ENCODE measurements at places on chromosomes 4 and X. TPM values are rescaled to one million over a fixed set of nuclear protein-coding genes. Genes with fewer than 3 reads are reported as not detected.

Gene MAGEB10
- total RNA-seq = not detected

Gene HSFX3
- total RNA-seq = not detected

Gene SCML2
- 2.1 TPM for total RNA-seq

Gene CHST7
- total RNA-seq = 6.3 TPM

Gene SHOX
- total RNA-seq = not detected

Gene GPR34
- 0.24 TPM for total RNA-seq

DNA sequence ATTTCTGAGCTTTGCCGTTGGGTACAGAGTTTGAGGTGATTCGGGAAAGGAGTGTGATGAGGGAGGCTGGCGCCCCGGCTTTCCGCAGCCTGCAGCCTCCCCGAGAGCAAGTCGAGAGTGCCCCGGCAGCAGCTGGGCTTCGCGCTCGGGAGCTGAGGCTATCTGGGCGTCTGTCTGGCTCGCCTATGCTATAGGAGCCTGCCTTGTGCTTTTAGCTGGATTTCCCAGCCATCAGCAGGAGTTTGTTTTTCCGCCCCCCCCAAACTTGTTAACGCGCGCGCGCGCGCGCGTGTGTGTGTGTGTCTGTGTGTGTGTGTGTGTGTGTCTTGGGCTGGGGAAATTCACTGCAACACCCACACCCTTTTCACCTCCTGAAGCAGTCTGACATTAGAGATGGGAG lies 765 bp upstream of the DGKK start:
- no peak for DNase-seq

DNA sequence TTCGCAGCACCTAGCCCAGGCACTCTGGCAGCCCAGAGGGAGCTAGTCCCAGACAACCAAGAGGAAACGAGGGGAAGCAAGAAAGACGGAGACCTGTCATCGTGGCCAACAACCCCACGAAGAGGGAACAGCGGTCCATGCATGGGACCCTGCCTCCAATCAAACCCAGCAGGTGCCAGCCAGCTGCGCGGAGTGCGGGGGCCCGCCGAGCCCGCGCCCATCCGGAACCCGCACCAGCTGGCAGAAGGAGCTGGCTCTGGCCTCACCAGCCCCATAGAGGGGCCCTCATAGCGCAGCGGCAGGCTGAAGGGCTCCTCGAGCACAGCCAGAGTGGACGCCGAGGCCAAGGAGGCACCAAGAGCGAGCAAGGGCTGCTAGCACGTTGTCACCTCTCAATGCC lies 332.4 kb upstream of the MAGEB18 start:
- no peak for DNase-seq

DNA sequence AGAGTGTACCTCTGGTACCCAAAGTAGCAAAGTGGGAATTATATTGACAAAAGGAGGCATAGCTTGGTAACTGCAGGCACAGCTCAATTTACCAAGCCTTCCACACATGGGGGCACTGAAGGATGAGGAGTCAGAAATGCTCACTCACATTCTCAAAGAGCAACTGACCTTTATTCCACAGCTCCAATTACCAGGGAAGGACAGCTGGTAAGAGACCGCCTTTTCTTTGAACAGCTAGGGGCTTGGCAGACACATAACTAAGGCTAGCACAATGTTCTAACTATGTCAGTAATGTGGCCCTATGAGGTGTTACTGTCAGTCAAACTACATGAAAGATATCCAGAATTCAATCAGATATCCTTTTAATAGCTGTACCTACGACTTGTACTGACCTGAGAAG lies 20.5 kb upstream of the STS start:
- DNase-seq = no peak

GRCh38 chr4:14667624-14668151 lies 334.6 kb upstream of the CPEB2 start:
- no peak for DNase-seq

- DNase-seq = no peak
Observed at GRCh38 chr4:119735165-119735651, 106.6 kb upstream of the PDE5A start.

GRCh38 chr4:74653331-74654229 lies 140.7 kb downstream of the BTC start:
- no peak for DNase-seq

- DNase-seq = peak; percentile 28
Observed at GRCh38 chrX:39854772-39855747, 242.7 kb downstream of the BCOR start.

DNA sequence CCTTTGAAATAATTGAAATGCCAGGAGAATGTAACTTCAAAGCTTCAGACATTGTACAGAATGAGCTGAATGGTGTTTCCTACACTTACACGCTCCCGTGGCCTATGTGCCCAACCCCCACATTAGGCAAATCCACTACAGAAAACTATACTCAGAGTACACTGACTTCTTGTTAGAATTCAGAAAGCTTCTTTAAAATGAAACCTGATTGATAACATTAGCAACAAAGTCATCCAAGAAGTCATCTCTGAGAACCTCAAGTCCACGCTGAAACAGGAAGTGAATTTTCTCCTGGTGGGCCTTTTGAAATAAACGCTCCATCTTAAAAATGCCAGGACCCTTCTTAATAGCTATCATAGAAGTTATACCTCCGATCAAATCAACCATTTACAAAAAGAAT lies 136.3 kb downstream of the TSPAN5 start:
- no peak for DNase-seq

- no peak for DNase-seq
Observed at GRCh38 chrX:40996886-40997530, 88.2 kb upstream of the USP9X start.

- no peak for DNase-seq
Observed at GRCh38 chrX:134206221-134206620, 30.8 kb upstream of the CCDC160 start.

- DNase-seq = no peak
Observed at GRCh38 chrX:85243155-85243554, 424 bp downstream of the SATL1 start.

DNA sequence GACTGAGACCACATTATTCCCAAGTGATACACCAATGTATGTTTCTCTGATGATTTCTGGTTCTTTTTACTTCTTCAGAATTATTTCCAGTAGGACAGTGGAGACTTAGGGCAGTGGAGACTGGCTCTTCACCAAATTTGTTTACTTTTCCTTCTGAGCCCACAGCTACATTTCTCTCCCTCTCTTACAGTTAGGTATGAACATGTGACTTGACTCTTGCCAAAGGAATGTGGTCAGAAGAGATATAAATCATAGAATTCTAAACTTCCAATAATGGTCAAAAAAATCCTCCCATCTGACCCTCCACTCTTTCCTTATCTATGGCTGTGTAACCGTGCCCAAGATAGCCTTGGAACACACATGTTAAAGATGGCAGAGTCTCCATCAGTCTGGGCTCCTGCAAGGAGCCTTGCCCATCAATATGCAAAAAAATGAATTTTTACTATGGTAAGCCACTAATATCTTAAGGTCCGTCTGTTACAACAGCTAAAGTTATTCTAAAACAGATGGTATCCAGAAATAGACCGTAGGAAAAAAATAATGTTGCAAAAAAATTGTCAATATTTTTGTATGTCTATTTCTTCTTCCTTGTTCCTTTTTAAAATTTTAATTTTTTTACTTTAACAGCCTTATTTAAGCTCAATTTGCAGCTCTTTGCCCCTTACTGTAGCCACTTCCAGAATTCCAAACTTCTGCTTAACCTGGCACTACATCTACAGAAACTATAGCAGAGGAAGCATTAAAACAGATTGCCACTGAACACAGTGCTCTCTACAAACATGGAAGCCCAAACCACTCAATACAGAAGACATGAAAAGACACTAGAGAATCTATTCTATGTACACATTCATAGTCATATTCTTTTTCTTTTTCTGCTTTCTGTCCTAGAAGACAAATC lies 260.7 kb downstream of the COL25A1 start:
- no peak for DNase-seq

DNA sequence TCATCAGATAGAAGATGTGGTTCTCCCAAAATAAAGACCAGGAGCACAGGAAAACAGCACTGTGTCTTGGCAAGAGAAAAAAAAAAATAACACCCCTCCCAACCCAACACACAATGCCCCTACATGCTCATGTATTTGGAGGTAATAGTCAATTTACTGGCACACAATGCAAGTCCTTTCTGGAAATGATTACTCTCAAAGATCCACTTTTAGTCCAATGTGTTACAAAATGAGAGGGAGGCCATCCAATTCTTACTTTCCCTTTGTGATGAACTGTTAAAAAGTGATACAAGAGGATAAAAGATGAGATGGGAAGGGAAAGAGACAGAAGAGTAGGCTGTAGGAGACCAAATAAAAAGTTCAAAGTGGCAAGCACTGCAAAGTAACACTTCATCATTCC lies 180.3 kb upstream of the DKK2 start:
- no peak for DNase-seq

DNA sequence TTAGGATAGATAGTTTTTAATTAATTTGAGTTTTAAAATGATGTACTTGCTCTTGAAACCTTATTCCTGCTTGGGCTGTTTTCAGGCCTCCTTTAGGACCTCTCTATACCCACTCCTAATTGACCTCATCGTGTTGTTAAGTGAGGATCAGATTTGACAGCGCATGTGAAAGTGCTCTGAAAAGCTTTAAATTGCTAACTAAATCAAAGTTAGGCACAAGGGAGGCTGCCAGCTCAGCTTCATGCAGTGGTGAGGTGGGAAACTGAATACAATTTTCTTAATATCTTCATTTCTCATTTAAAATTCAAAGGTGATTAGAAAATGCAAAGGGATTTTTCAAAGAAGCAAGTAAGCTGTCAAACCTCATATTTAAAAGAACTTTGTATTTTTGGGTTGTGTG lies 20.0 kb downstream of the FHDC1 start:
- DNase-seq = no peak

DNA sequence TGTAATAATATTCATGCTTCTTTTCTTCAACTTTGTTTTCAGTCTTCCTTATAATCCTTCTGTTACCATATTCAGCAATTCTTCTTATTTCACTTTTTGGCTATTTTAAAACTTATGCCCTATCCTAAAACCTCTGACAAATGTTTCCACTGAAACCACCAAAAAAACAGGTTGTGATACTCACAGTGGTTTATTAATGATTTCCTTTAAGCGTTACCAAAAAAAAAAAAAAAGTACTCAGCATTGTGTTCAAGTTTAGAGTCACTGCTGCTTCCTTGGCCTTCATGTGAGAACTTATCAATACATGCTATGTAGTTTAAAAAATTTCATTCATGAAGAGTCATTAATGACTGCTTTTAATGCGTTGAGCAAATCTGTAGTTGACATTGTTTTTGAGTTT lies 35.4 kb upstream of the UGT2A3 start:
- DNase-seq = no peak

DNA sequence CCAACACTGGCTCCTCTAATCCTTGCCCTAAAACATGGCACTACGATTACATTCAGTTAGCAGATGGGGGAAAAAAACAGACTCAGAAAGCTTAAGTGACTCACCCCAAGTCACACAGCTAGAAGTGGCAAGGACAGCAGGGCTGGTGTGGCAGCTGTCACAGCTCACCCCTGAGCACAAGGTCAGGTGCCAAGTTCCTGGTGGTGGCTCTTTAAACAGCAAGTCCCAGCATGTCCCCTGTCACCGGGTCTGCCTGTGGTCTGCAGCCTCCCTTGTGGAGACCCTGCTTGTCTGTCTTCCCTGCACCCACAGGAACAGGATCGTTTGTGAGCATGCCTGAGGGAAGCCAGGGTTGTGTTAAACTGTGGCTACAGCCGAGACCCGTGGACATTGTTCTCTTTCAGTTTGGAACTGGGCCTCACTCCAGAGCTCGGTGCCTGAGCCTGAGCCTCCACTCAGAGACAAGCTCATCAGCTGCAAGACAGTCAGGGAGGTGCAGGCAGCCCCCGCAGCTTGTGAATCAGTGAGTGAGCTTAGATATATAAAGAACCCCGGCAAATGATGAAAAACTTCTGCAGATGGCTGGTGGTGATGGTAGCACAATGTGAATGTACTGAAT lies 260.8 kb downstream of the BCOR start:
- DNase-seq = no peak

GRCh38 chr4:136526517-136526916 lies 1005.8 kb downstream of the PCDH18 start:
- DNase-seq = no peak

DNA sequence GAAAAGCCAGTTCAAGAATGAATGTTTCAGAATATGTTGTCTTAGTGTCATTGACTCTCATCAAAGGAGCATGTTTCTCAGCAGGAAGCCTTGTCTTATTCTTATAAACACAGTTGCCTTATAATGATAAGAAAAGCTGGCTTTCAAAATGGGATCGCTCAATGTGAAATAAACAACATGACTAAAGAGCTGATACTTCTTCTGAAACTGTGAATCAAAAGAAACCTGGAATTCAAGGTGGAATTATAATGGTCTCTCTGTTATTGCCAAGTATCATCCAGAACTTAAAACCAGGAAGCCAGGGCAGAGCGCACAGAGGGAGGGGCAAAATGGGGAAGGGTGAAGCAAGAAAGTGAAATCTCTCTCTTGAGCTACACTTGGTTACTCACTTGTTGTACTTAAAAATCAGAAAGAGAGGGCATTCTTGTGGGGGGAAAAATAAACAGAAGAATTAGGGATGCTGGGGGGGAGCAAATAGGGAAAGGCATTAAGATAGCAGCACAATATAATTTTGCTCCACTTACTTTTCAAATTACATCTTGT lies 270.0 kb downstream of the MAPK10 start:
- no peak for DNase-seq

GRCh38 chr4:25609976-25610375 lies 45.7 kb upstream of the SLC34A2 start:
- no peak for DNase-seq

DNA sequence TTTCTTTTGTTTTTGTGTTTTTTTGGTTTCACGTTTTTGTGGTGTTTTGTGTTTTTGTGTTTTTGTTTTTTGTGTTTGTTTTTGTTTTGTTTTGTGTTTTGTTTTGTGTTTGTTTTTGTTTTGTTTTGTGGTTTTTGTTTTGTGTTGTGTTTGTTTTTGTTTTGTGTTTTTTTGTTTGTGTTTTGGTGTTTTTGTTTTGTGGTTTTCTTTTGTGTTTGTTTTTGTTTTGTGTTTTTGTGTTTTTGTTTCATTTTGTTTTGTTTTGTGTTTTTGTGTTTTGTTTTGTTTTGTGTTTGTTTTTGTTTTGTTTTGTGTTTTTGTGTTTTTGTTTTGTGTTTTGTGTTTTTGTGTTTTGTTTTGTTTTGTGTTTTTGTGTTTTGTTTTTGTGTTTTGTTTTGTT lies 20.9 kb downstream of the CSF2RA start:
- no peak for DNase-seq

DNA sequence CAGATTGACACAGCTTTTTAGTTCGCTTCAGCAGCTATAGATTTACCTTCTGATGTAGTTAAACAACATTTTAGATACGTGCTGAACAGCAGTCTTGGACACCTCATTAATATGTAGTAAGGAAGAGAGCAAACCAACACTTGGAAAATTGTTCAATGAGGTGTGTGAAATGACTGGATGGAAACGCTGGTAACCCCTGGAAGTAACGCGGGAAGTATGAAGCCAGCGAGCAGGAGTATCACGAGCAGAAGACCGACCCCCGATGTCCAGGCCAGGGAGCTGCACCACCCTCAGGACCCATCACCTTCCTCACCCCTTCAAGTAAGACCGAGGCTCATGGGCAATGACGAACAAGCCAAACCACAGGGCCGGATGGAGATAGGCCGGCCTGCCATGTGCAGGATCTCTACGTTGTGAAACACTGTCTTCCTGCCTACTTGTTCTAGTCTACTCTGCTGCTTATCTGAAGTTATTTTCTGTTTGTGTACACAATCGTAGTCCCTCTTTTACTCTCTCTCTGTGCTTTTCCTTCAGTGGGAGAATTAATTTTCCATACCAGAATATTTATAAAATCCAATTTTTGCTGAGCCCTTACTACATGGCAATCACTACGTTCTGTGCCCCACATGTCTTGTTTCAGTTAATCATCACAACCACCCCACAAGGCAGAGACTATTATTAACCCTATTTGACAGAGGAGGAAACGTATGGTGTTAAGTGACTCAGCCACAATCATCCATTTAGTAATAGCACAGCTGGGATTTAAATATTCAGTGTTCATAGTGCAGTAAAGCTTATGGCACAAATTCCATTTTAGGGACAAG lies 221.7 kb downstream of the APBB2 start:
- no peak for DNase-seq
